SJSA1 (cell line): ENCODE measurements at places on chromosomes 12 and 14. TPM values are rescaled to one million over a fixed set of nuclear protein-coding genes. Genes with fewer than 3 reads are reported as not detected.

The ENDOU gene
- not detected in 2 replicates for total RNA-seq

The PAX9 gene
- total RNA-seq, result 1.0 and 3.8 TPM in 2 replicates

The TEX52 gene
- total RNA-seq, result not detected in 2 replicates

The RD3L gene
- total RNA-seq, result not detected in 2 replicates

The KIF5A gene
- 2.1 and 2.8 TPM in 2 replicates for total RNA-seq

DNA sequence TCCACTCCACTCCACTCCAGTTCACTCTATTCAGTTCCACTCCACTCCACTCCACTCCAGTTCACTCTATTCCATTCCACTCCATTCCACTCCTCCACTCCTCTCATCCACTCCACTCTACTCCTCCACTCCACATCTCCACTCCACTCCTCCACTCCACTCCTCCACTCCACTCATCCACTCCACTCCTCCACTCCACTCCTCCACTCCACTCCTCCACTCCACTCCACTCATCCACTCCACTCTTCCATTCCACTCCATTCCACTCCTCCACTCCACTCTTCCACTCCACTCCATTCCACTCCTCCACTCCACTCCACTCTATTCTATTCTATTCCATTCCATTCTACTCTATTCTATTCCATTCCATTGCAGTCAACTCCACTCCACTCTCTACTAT is 9.8 kb downstream of the SERPINA5 start:
- no peaks in the 10 kb centered on the region for H3K27me3 ChIP-seq
- H3K4me3 ChIP-seq, result no peak overlapping the region
- no peaks in the 10 kb centered on the region for H3K4me1 ChIP-seq
- no peak overlapping the region for H3K27ac ChIP-seq

GRCh38 chr14:35754671-35755070 is 54.4 kb downstream of the RALGAPA1 start:
- H3K27ac ChIP-seq, result no peak overlapping the region
- no peak for DNase-seq
- no peaks in the 10 kb centered on the region for H3K4me1 ChIP-seq

DNA sequence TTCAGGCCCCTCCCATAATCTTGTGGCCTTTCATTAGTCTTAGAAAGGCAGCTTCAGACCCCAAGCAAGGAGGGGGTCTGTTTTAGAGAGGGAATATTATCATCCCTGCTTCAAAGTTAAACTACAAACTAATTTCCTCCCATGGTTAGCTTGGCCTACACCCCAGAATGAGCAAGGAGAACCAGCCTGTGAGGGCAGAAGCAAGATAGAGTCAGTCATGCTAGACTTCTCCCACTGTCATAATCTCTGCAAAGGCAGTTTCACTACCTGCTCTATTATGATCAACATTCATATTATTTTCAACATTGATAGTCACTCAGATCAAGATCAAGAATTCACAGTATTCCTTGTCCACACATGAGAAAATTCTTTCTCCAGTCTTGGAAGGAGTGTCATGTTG is 105.1 kb downstream of the GXYLT1 start:
- H3K4me1 ChIP-seq, result no peaks in the 10 kb centered on the region
- H3K27ac ChIP-seq, result no peak overlapping the region
- no peak for DNase-seq
- H3K27me3 ChIP-seq, result no peaks in the 10 kb centered on the region

DNA sequence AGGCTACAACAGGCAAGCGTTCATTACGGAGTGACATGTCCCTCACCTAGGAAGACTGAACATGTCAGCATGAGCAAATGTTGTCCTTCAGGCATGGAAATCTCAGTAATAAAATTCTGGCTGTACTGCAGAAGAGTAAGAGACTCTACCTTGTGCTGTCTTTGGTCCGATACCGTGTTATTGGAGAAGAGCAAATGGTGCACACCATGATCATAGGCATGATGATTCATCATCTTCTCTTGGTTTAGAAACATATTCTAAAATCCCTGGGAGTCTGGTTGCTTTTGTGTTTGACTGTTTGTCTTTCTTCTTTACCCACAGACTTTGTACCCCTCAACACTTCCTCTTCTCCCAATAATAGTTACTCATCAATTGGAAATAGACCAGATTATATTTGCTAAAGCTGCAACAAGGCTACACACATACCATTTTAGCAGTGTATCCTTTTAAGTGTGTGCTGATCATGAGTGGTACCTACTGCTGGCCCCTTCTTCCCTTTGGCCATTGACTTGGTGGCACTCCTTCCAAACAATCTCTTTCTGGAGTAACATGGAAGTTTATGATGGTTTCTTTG is 93.5 kb downstream of the RTN1 start:
- H3K27ac ChIP-seq, result no peak overlapping the region
- no peaks in the 10 kb centered on the region for H3K27me3 ChIP-seq
- H3K4me1 ChIP-seq, result no peaks in the 10 kb centered on the region
- H3K4me3 ChIP-seq, result no peak overlapping the region
- DNase-seq, result no peak

- H3K4me1 ChIP-seq, result peaks cover 11% of the 10 kb centered on the region
- peaks cover 57% of the 10 kb centered on the region for H3K36me3 ChIP-seq
- no peak for DNase-seq
- no peaks in the 10 kb centered on the region for H3K27me3 ChIP-seq
- no peak overlapping the region for H3K27ac ChIP-seq
These were observed 1.4 kb downstream of the PSMB5 start for GRCh38 chr14:23033251-23033727.

GRCh38 chr14:31936115-31936514 is 141.0 kb upstream of the ARHGAP5 start:
- H3K4me3 ChIP-seq, result no peak overlapping the region
- peaks cover 19% of the 10 kb centered on the region for H3K4me1 ChIP-seq
- no peak for DNase-seq
- no peak overlapping the region for H3K27ac ChIP-seq
- no peaks in the 10 kb centered on the region for H3K36me3 ChIP-seq
- H3K27me3 ChIP-seq, result no peaks in the 10 kb centered on the region

DNA sequence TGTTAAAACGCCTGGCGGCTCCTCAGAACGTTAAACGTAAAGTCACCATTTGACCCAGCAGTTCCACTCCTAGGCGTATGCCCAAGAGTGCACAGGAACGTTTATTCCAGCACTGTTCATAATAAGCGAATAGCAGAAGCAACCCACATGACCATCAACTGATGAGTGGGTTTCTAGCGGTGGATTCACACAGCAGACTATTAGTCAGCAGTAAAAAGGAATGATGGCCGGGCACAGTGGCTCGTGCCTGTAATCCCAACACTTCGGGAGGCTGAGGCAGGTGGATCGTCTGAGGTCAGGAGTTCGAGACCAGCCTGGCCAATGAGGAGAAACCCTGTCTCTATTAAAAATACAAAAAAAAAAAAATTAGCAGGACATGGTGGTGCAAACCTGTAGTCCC is 22.4 kb upstream of the FBRSL1 start:
- no peak for DNase-seq
- no peaks in the 10 kb centered on the region for H3K27me3 ChIP-seq
- no peaks in the 10 kb centered on the region for H3K36me3 ChIP-seq
- no peak overlapping the region for H3K27ac ChIP-seq
- H3K4me3 ChIP-seq, result no peak overlapping the region

GRCh38 chr14:78709795-78710557 is 539.8 kb downstream of the NRXN3 start:
- no peaks in the 10 kb centered on the region for H3K27me3 ChIP-seq
- no peak overlapping the region for H3K27ac ChIP-seq
- H3K4me1 ChIP-seq, result no peaks in the 10 kb centered on the region
- no peak overlapping the region for H3K4me3 ChIP-seq
- no peak for DNase-seq

DNA sequence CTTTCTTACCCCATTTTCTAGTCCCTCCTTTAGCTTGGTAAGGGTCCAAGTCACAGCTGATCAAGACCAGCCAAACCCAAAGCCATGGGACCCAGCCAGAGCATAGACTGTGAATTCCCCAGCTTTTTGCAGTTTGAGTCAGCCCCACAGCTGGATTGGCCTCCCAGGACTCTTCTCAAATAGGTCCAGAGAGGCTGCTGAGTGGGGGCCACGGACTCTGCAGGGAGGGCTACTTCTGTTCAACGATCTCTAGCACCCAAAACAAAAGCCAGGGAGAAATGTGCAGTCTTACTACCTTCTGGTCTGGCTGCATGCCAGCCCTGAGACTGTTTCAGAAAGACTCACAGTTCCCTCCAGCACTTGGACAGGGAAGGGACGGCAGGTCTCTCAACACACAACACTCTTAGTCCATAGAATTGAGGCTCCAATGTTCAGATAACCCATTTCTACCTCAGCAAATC is 1.6 kb downstream of the VDR start:
- H3K36me3 ChIP-seq, result no peaks in the 10 kb centered on the region
- no peak overlapping the region for H3K27ac ChIP-seq
- H3K27me3 ChIP-seq, result peaks cover 13% of the 10 kb centered on the region

GRCh38 chr14:31194661-31195060 is 12.9 kb downstream of the HECTD1 start:
- H3K4me1 ChIP-seq, result peaks cover 27% of the 10 kb centered on the region
- H3K27me3 ChIP-seq, result no peaks in the 10 kb centered on the region
- peak overlapping the region; percentile 66 for H3K27ac ChIP-seq
- H3K36me3 ChIP-seq, result peaks cover 36% of the 10 kb centered on the region

DNA sequence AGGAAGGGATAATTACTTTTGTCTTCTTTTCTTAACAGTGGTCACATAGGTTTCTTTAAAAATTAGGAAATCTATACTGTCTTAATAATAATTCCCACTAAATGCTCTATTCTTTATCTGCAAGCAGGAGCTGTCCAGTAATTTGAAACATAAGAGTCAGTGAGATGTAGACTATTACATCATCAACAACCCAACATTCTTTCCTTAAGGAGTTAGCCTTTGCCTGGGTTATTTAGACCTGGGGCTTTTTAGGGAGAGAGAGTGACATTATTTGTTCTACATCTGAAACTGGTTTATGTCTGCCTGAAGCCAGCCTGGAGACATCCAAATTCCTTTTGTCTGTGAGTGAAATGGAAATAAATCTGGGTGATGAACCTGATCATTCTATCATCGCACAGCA is 294.4 kb downstream of the TMTC2 start:
- H3K27me3 ChIP-seq, result no peaks in the 10 kb centered on the region
- no peak overlapping the region for H3K4me3 ChIP-seq
- no peak for DNase-seq

GRCh38 chr14:64906022-64906421 is 8.2 kb upstream of the CHURC1 start:
- H3K4me1 ChIP-seq, result no peaks in the 10 kb centered on the region
- H3K27ac ChIP-seq, result no peak overlapping the region

GRCh38 chr12:48852734-48853688 is 1.0 kb upstream of the DDX23 start:
- peaks cover 19% of the 10 kb centered on the region for H3K36me3 ChIP-seq
- 0 out of 2 replicates have a peak overlapping the region, but pooled peaks have one; percentile 2 for H3K27ac ChIP-seq
- H3K4me1 ChIP-seq, result peaks cover 13% of the 10 kb centered on the region
- H3K27me3 ChIP-seq, result no peaks in the 10 kb centered on the region
- peak overlapping the region; percentile 68 for H3K4me3 ChIP-seq

DNA sequence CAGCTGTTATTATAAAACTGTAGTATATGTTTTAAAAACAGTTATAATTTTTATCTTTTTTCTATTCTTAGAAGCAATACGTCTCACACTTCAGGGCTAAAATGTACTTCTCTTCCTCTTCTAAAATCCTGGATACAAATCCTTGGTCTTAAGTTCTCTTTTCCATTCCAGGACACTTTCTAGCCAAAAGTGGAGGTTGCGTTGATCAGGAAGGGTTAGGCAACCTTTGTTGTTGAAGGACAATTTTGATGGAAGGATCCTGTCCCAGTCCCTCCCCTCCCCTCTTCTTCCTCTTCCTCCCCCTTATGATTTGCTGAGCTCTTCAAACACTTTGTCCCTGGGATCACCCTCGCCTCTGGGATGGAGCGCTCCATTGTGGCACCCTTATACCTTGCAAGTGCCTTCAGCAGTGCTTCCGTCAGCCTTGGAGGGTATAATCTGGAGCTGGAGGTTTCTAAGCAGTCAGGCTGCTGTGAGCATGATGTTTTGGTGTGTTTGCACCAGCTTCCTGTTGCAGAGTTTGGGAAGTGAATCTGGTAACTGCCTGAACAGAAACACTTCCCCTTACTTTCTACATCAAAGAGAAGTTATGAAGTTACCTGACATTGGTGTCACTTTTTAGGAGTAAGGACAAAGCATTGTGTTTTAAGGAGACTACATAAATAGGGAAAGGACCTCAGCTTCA is 87.4 kb upstream of the SLC38A2 start:
- peaks cover 60% of the 10 kb centered on the region for H3K27me3 ChIP-seq
- H3K4me1 ChIP-seq, result peaks cover 12% of the 10 kb centered on the region
- H3K4me3 ChIP-seq, result no peak overlapping the region
- DNase-seq, result peak; percentile 85

DNA sequence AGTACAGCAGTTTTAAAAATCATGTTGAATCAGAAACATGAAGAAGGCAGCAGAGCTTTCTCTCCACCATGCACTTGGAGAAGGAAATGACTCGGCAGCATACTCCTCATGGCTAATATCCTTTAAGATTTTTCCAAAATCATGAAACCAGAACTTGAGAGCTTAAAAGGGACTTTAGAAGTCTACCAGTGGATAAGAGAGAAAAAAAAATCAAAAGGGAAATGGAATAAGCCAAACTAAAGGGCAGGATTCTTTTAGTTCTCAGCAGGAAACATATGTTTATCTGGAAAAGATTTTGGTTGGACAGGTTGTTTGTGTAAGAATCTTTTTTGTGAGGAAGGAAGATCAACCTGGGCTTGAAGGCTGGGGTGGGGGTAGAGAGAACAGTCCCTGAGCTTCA is 111.8 kb downstream of the PRKCH start:
- H3K27ac ChIP-seq, result no peak overlapping the region
- no peak overlapping the region for H3K4me3 ChIP-seq
- DNase-seq, result no peak
- H3K27me3 ChIP-seq, result 0 out of 2 replicates have a peak, but pooled peaks cover 3% of the 10 kb centered on the region

- H3K27ac ChIP-seq, result peak overlapping the region; percentile 36
- peaks cover 75% of the 10 kb centered on the region for H3K4me1 ChIP-seq
- H3K27me3 ChIP-seq, result no peaks in the 10 kb centered on the region
- no peak for DNase-seq
These were observed 16.1 kb downstream of the FGD6 start for GRCh38 chr12:95201056-95201670.

GRCh38 chr14:89811954-89812575 is 142.5 kb downstream of the EFCAB11 start:
- H3K36me3 ChIP-seq, result no peaks in the 10 kb centered on the region
- H3K4me1 ChIP-seq, result peaks cover 25% of the 10 kb centered on the region
- peak overlapping the region; percentile 98; the same call in 1 of the 2 replicates for H3K27ac ChIP-seq
- H3K27me3 ChIP-seq, result no peaks in the 10 kb centered on the region
- no peak overlapping the region for H3K4me3 ChIP-seq

DNA sequence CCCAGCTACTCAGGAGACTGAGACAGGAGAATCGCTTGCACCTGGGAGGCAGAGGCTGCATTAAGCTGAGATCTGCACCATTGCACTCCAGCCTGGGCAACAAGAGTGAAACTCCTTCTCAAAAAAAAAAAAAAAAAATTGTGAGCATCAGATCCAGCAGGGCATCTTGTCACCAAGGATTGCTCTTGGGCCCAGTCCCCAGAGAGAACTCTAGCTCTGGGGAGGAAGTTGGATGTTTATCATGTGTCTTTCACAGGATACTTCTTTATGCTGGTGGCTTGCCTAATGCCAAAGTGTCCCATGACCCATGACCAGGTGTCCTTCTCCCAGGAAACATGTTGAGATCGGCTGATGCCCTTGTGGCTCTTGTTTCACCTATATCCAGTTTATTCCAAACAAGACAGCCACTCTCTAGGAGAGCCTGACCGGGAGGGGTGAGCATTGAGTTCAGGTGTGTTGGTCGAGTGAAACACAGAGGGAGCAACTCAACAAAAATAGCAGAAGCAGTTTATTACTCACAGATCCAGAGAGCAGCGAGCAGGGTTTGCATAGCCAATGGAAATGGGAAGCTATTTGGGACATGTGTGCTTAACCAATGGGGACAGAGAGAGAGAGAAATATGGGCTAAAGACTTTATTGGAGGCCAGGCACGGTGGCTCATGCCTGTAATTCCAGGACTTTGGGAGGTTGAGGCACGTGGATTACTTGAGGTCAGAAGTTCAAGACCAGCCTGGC is 6.6 kb upstream of the TCHP start:
- DNase-seq, result no peak
- no peaks in the 10 kb centered on the region for H3K36me3 ChIP-seq
- H3K4me1 ChIP-seq, result peaks cover 16% of the 10 kb centered on the region
